ENCODE measurements at places on chromosomes 3 and 15.

- DNase-seq: no peak
These were observed 34.6 kb downstream of the BTD start for GRCh38 chr3:15636028-15636709.

DNA sequence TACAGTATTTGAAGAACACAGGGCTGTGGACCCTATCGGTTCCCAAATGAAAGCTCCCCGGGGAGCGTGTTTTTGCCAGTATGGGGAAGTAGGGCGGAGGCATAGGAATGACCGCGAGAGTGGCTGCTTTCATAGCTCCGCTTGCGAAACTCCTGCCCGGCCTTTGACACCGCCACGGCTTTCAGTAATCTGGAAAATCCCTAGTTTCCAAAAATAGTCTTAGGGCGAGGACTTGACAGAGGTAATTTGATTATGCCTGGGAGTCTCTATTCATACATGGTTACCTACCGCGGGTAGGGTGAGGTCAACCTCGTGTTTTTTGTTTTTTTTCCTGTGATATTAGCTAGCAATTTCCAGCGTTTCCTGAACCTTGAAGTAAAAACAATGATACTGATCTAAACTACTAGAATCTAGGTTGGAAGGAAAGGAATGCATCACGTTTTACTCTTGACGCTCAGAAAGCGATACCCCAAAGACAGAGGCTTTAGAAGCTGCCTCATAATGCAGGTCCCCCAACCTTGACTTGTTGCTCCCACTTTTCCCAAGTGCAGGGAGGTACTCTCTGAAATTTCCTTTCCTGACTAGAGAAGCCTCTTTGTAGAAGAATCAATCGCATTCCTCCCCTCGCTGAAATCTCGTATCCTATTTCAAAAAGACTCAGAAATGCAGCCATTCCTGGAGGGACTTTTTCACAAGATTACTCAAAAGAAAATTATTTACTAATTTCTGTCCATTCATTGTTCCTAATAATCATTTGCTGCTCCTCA is 894 bp upstream of the CCNL1 start:
- peak; percentile 82 for DNase-seq

- DNase-seq: no peak
These were observed 124.8 kb downstream of the DMXL2 start for GRCh38 chr15:51497806-51498205.

GRCh38 chr3:73661265-73661664 is 36.5 kb upstream of the PDZRN3 start:
- DNase-seq: no peak

DNA sequence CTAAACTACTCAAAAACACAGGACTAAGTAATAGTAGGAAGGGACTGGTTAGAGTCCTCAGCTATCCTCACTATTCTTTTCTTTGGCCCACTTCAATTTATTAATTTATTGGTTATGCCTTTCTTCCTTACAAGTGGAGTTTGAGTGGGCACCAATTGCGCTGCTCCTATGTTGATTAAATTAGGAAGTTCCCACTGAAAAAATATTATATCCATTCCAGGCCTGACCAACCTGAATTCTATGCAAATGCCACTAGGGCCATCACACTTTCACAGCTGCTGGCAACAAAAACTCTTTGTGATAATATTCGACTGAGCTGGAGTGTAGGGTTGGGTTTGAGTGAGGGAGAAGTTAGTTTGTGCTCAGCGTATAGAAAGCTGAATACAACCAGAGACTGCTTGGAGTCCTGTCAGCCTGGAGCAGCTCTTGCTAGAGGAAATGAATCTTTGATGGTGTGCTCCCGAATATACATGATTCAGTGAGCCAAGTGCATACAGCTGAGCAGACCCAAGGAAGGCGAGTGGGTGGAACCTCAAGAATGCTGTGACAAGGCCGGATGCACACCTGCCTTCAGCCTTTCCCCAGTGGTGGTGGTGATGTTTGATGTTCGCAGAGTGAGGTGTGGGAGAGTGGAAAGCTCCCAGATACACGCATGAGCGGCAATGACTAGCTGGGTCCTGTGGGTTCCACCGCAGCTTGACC is 1.5 kb downstream of the ARHGEF3 start:
- DNase-seq: no peak

DNA sequence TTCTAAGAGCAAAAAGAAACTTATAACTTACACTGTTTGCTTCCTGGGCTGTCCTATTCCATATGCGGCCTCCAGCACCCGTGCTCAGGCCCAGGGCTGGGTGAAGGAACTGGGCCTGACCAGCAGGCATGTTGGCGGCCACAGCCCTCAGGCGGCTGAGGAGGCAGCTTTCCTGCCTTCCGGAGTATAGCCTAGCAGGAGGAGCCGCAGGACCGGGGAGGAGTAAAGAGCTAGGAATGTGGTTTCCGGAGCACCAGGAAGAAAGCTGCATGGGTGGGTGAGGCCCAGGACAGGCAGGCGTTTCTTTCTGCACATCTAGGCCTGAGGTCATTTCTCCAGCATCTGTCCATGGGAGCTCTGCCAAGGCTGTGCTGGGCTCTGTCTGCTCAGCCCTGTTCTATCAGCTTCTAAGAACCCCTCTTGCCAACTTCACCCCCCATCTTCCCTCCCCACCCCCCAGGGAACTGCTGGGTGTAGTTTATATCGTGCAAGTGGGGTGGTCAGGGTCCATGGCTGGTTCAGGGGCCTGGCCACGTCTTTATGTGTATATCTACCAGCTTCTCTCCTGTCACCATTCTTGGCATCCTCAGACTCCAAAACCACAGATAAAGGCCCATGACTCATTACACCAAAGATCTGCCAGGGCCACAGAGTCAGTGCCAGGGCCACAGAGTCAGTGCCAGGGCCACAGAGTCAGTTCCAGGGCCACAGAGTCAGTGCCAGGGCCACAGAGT is 7.8 kb upstream of the KIF7 start:
- peak; percentile 80 for DNase-seq

GRCh38 chr15:63392361-63393009 is 10.8 kb upstream of the CA12 start:
- DNase-seq: no peak

Data from right hindlimb (tissue), 1 donor.